Astrocyte (in vitro differentiated cells and primary cell): ENCODE measurements at places on chromosomes 6 and 20.

GRCh38 chr6:119240257-119241110 lies 109.1 kb downstream of the MAN1A1 start:
- H3K36me3 ChIP-seq, result no peaks in the 10 kb centered on the region
- H3K27me3 ChIP-seq, result no peaks in the 10 kb centered on the region
- peaks cover 5% of the 10 kb centered on the region for H3K4me1 ChIP-seq
- no peak overlapping the region for H3K27ac ChIP-seq
- DNase-seq, result peak; percentile 6
- H3K4me3 ChIP-seq, result no peak overlapping the region

GRCh38 chr20:55264703-55265239 lies 740.5 kb downstream of the CBLN4 start:
- no peaks in the 10 kb centered on the region for H3K4me1 ChIP-seq
- H3K36me3 ChIP-seq, result no peaks in the 10 kb centered on the region
- H3K27me3 ChIP-seq, result no peaks in the 10 kb centered on the region
- no peak overlapping the region for H3K27ac ChIP-seq

DNA sequence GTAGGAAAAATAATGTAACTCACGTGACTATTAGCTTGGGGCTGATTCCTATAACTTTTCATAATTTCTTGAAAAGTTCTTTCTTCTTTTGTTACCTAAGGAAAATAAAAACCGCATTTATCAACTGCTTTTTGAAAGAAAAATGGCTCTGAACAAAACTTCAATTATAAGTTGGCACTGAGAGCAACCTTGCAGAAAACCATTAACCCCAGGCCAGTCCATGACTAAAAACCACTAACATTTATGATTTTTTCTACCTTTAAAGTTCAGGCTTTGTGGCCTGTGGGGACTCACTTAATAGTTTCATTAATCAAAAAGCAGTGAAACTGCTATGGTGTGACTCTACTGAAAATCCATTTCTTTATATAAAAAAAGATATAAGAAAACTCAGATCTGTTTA lies 69.1 kb upstream of the SAMHD1 start:
- no peak overlapping the region for H3K4me3 ChIP-seq
- peaks cover 4% of the 10 kb centered on the region for H3K36me3 ChIP-seq
- no peak overlapping the region for H3K27ac ChIP-seq
- no peaks in the 10 kb centered on the region for H3K27me3 ChIP-seq

DNA sequence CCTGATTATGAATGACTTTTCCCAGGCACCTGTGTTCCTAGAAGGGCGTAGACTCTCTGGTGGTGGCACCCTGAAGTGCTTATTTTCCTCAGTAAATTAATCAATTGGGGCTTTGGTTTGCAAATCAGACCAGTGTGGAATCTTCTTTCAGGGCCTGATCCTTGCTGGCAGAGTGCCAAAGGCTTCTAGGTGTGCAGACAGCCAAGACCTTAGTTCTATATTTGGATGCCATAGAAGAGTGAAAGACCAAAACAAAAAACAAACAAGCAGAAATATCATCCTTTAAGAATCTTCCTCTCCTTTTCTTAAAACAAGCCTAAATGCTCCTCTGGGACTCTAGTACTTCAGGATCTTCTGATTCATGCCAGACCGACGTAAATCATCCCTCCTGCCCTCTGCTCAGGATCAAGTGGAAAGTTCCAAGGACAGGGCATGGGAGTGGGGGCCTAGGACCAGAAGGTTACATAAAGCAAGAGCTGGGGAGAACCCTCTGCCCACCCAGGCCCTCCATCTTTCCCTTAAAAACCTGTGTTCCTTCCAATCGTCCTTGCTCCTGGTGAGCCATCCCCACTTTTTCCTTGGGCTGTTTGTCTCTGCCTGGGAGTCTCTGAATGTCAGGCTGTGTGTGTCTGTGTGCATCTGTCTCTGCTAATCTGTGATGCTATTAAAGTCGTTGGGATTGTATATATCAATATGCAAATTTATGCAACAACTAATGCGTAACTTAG lies 70.5 kb upstream of the MYLIP start:
- no peaks in the 10 kb centered on the region for H3K36me3 ChIP-seq
- no peak overlapping the region for H3K4me3 ChIP-seq
- H3K27ac ChIP-seq, result no peak overlapping the region
- DNase-seq, result no peak
- H3K27me3 ChIP-seq, result no peaks in the 10 kb centered on the region

DNA sequence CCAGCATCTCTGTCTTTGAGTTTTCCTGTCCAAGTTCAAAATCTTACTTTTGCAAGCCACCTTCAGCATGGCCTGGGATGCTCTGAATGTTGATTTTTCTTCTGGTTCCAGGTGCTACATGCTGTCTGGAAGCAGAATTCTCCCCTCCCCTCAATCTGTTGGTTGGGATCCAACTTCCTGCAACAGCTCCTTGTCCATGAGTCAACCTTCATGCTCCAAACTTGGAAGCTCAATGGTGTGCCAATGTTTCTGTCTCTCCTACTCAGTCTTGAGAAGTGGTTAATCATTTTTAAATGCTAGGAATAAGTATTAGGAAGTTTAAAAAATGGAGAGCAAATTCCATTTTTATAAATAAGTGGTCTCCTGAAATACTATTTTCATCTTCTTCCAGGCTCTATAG lies 33.2 kb upstream of the PLEKHG1 start:
- no peaks in the 10 kb centered on the region for H3K4me1 ChIP-seq
- H3K27me3 ChIP-seq, result peaks cover 4% of the 10 kb centered on the region
- DNase-seq, result no peak
- H3K4me3 ChIP-seq, result no peak overlapping the region
- H3K36me3 ChIP-seq, result no peaks in the 10 kb centered on the region

- no peak overlapping the region for H3K27ac ChIP-seq
- no peaks in the 10 kb centered on the region for H3K36me3 ChIP-seq
- no peaks in the 10 kb centered on the region for H3K4me1 ChIP-seq
- H3K27me3 ChIP-seq, result no peaks in the 10 kb centered on the region
- no peak for DNase-seq
- no peak overlapping the region for H3K4me3 ChIP-seq
Observed at GRCh38 chr6:168725802-168726201, 284.8 kb downstream of the SMOC2 start.

DNA sequence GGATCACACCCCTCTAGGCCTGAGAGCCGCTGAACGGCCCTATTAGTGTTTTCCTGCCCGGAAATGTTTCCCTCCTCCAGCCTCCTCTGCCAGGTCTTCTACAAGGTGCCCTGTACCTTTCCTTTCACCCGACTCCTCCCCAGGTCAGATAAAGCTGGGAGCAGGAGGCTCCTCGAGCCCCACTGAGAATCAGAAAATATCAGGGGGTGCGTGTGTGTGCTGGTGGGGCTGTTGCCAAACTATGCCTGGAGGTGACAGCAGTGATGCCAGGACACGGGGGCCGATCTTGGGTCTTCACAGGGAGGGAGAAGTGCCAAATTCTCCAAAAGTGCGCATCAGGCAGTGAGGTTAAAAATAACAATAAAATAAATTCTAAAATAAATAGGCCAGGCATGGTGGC lies 222.8 kb upstream of the RREB1 start:
- H3K27ac ChIP-seq, result no peak overlapping the region
- H3K4me3 ChIP-seq, result no peak overlapping the region
- DNase-seq, result no peak
- H3K4me1 ChIP-seq, result no peaks in the 10 kb centered on the region
- H3K36me3 ChIP-seq, result no peaks in the 10 kb centered on the region
- H3K27me3 ChIP-seq, result no peaks in the 10 kb centered on the region

- no peaks in the 10 kb centered on the region for H3K36me3 ChIP-seq
- H3K27ac ChIP-seq, result no peak overlapping the region
Observed at GRCh38 chr20:19427480-19427879, 215.0 kb downstream of the SLC24A3 start.

DNA sequence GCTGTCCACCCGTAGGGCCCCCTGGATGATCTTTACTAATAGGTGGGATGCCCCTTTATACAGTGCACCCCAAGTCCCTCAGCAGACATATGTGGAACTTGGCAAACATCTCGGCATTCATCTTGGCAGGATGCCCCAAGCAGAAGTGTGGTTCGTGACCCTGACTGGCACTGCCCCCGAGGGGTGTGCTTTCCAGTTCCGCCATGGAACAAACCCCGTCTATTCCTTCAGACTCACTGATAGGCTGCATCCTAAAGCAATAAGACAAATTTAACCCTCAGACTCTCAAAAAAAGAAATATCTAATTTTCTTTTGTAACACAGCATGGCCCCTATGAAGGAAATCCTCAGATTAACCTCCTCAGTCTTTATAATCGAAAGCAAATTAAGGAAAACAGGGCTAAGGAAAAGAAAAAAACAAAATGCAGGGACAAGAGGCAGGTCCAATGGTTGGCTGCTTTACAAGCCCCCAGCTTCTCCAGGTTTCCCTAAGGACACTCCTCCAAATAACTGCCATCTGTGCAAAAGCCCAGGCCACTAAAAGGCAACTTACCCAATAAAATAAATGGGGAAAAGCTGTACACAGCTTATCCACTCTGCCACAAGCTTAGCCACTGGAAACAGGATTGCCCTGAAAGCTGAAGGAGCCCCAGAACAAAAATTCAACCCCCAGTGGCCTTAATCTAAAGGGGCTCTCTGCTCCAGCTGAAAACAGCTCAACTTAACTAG lies 30.5 kb upstream of the RIPK1 start:
- no peaks in the 10 kb centered on the region for H3K4me1 ChIP-seq
- peaks cover 2% of the 10 kb centered on the region for H3K27me3 ChIP-seq

GRCh38 chr6:78400076-78400475 lies 467.3 kb upstream of the IRAK1BP1 start:
- no peak overlapping the region for H3K27ac ChIP-seq
- DNase-seq, result no peak
- no peaks in the 10 kb centered on the region for H3K4me1 ChIP-seq
- H3K4me3 ChIP-seq, result no peak overlapping the region
- no peaks in the 10 kb centered on the region for H3K27me3 ChIP-seq
- no peaks in the 10 kb centered on the region for H3K36me3 ChIP-seq

DNA sequence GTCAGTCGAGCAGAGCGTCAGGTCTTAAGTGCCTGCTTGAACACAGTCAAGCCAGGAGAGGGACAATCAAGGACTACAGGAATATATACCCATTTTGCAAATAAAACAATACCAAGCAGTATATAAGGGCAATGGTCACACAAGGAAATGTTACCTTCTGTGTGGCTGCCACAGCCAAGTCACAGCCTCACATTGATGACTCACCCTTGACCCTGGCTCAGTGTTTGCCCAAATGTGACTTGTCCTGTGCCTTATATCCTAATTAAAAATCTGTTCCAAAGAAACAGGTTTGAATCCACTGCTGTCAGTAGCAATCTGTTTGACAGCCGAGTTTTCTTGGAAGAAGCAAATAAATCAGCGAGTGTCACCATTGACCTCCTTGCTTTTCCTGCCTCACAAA lies 34.3 kb downstream of the C6orf89 start:
- peaks cover 7% of the 10 kb centered on the region for H3K4me1 ChIP-seq
- no peak overlapping the region for H3K4me3 ChIP-seq
- no peaks in the 10 kb centered on the region for H3K27me3 ChIP-seq
- H3K36me3 ChIP-seq, result peaks cover 12% of the 10 kb centered on the region

DNA sequence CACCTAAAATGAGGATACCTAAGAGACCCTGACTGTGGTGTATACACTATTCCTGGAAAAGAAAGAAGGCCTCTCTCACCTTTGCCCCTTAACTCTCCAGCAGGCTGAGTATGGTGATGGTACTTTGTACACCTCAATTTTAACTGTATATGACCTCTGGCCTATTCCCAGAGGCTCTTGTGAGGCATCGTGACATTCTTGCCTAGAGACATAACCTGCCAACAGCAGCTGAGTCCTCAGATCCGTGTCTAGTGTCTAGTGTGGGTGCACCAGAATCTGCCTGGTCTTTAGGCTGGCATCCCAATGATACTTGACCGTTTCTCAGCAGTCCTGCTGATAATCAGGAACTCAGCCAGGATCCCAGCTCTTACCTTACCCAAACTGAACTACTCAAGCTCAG lies 20.0 kb downstream of the TP53INP2 start:
- peaks cover 19% of the 10 kb centered on the region for H3K36me3 ChIP-seq
- H3K4me3 ChIP-seq, result no peak overlapping the region
- no peaks in the 10 kb centered on the region for H3K27me3 ChIP-seq
- no peak overlapping the region for H3K27ac ChIP-seq
- no peaks in the 10 kb centered on the region for H3K4me1 ChIP-seq

- no peaks in the 10 kb centered on the region for H3K36me3 ChIP-seq
- DNase-seq, result peak; percentile 22
- H3K27me3 ChIP-seq, result peaks cover 10% of the 10 kb centered on the region
- no peak overlapping the region for H3K27ac ChIP-seq
Observed at GRCh38 chr20:9617940-9618339, 103.5 kb downstream of the LAMP5 start.

DNA sequence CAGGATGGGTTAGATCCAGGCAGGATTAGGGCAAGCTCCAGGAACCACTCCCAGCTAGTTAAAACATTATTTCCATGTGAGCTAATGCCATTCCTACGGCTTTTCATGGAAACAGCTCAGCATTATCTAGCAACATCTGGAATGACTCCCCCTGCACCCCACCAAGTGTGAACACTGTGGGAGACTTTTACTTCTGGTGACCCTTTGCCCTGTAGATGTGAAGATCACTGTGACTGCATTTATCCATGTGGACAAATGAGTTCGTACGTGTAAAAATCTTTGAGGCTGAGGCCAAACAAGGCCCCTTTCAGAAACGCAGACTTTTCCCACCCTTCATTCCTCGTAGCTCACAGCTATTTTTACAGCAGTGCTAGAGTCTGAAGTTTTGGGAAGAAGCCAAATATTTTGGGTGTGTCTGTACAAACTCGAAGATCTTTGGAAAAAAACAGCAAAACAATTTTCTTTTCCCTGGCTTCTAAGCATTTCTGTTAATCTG lies 221.8 kb upstream of the SOX4 start:
- H3K27me3 ChIP-seq, result no peaks in the 10 kb centered on the region
- H3K36me3 ChIP-seq, result no peaks in the 10 kb centered on the region
- DNase-seq, result peak; percentile 64
- no peak overlapping the region for H3K4me3 ChIP-seq

DNA sequence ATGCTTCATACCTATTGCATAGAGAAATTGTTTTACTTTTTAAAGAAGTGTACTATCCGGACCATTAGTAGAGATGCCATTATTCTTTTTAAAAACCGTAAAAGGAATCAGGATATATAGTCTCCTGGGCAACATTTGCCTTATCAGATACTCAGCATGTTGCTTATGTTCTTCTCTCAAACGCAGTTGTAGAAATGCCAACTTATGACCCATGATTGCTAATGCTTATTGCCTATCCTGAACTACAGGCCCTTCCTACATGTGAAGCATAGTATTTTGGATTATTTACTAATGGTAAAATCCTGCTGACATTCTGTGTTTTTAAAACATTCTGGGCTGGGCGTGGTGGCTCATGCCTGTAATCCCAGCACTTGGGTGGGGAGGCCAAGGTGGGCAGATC lies 99.5 kb downstream of the FOXO3 start:
- peaks cover 3% of the 10 kb centered on the region for H3K36me3 ChIP-seq
- H3K4me3 ChIP-seq, result no peak overlapping the region
- H3K27ac ChIP-seq, result no peak overlapping the region
- peaks cover 15% of the 10 kb centered on the region for H3K4me1 ChIP-seq

DNA sequence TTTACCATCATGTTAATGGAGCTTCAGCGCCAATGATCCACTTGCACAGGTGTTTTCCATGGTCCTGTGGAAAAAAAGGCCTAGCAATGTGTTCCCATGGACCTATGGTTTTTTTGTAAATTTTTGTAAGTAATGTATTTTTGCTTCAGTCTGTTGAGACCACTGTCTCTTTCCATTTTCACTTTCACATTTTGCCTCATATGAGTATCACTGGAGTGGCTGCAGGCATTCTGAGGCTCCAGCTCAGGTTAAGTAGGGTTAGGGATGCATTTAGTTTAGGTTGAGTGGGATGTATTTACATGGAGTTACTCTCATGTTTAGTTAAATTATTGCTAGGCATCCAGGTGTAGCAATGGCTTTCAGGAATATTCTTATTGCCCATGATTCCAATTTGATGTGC lies 19.2 kb upstream of the LMBRD1 start:
- no peak overlapping the region for H3K27ac ChIP-seq
- no peak overlapping the region for H3K4me3 ChIP-seq
- no peak for DNase-seq
- no peaks in the 10 kb centered on the region for H3K36me3 ChIP-seq
- no peaks in the 10 kb centered on the region for H3K4me1 ChIP-seq
